EL (cell line): ENCODE measurements at places on chromosomes 12 and 14.
A peak's percentile ranks its signal among the peaks of the same experiment; 100 is the strongest.

DNA sequence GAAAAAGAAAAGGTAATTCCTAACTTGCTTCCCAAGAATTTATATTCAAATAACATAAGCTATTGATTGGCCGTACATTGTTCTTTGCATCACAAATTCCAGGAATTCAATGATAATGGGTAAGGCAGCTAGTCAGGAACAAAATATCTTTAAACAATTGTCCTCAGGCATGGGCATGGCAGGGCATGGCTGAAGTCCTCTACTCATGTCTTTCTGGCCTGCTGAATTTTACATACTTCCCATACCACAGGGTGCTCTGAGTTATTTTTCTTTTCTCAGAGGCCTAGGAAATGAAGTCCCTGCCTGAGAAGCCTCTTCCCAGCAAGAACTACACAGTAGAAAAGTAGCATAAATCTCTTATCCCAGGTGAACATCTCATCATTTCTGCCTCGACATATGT lies 15.1 kb upstream of the DRAM1 start:
- DNase-seq: peak; percentile 77

- no peak for DNase-seq
Measured at GRCh38 chr12:22879203-22879602, 254.2 kb downstream of the ETNK1 start.

GRCh38 chr14:91350813-91351511 lies 66.7 kb downstream of the CCDC88C start:
- DNase-seq: no peak

- DNase-seq: peak; percentile 58
Measured at GRCh38 chr12:100959481-100959880, 164.9 kb downstream of the ANO4 start.

GRCh38 chr12:89319606-89320005 lies 32.7 kb downstream of the DUSP6 start:
- DNase-seq: no peak

DNA sequence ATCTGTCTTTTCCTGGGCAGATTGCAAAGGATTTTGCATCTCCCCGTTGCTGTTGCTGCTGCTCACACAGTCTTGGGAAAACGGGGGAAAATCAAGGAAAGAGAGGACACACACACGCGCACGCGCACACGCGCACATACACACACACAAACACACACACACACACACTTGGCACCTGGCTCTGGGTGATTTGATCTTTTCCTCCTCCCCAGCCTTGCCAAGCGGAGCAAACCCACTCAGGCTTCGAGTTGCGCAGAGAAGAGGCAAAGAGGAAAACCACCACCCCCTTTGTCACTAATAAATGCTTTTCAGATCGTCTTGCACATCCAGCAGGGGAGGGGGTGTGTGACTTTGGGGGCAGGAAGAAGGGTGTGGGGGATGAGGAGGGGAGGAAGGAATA lies 965 bp upstream of the NOS1 start:
- DNase-seq: no peak

DNA sequence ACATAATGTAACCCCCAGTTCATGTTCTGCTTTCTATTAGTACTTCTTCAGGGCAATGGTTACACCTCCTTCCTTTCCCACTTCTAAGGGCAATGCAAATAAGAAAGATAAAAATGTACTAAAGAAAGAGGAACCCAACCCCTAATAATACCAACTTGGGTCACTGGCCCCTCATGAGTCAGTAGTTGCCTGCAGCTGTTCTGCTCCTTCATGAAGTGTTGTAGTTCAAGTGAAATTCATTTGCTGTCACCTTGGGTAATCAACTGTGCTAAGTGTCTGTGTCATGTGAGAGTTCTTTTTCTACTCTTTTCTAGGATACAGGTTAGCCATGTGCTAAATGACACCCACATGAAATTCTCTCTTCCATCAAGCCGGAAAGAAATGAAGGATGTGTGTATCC lies 91.8 kb downstream of the PLXNC1 start:
- no peak for DNase-seq
